ENCODE measurements at places on chromosomes 7 and 10. TPM values are rescaled to one million over a fixed set of nuclear protein-coding genes. Genes with fewer than 3 reads are reported as not detected.

GRCh38 chr7:68376131-68376661 lies 1222.1 kb upstream of the AUTS2 start:
- no peak for DNase-seq

- no peak for DNase-seq
Measured at GRCh38 chr10:59382831-59383295, 20.5 kb upstream of the FAM13C start.

- DNase-seq: no peak
Measured at GRCh38 chr10:21791276-21791675, 212.3 kb downstream of the DNAJC1 start.

GRCh38 chr10:35743851-35744250 lies 101.8 kb upstream of the FZD8 start:
- no peak for DNase-seq

DNA sequence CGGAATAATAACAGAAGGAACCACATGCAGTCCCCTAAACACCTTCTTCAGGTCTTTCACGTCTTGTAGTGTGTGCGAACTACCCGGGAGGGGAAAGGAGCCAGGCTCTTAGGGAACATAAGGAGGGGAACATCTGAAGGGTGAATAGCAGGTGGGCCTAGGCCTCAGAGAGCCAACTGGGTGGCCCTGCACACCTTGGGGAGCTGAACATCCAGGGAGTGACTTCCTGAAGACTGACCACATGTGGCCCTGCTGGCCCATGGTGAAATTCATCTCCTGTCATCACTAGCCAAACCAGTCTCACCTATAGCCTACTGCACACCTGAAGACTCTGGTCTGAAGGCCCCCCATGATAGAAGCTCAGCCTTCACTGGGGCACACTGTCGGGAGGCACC lies 5.6 kb downstream of the CALML3 start:
- DNase-seq: no peak

Gene KEL
- 0.87 TPM for polyA plus RNA-seq

GRCh38 chr10:33465747-33466146 lies 131.3 kb upstream of the NRP1 start:
- no peak for DNase-seq

Gene MAGI2
- polyA plus RNA-seq: 3.7 TPM

- DNase-seq: no peak
Measured at GRCh38 chr7:99331002-99331401, 5.3 kb downstream of the ARPC1A start.

Gene HOXA9
- 25.7 TPM for polyA plus RNA-seq

DNA sequence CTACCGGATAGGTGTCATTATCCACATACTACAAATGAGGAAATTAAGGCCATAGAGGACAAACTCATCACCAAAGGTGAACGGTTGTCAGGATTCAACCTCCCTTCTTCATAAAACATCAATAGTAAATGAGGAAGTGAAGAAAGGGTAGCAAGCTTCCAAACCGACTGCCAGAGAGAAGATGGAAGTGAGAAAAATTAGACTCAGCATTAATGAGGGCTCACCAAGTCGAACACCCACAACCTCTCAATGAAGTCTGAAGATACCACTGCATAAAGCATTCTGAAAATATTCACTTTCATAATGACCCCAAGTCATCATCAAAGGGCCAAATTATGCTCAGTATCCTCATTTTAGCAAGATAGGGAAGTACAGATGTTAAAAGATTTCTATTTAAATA lies 29.6 kb downstream of the ABCB4 start:
- no peak for DNase-seq

Gene TEX47
- not detected for polyA plus RNA-seq

Gene MOGAT3
- not detected for polyA plus RNA-seq

Gene CTAGE8
- polyA plus RNA-seq: 0.75 TPM

Data from forelimb muscle (tissue), 1 donor.